ENCODE measurements at places on chromosomes 16 and 17. TPM values are rescaled to one million over a fixed set of nuclear protein-coding genes. Genes with fewer than 3 reads are reported as not detected.

ACSM2A gene
- total RNA-seq = not detected

ELOB gene
- 333 TPM for total RNA-seq

- H3K27me3 ChIP-seq = peaks cover 3% of the 10 kb centered on the region
- H3K4me1 ChIP-seq = no peaks in the 10 kb centered on the region
- H3K27ac ChIP-seq = no peak overlapping the region
Measured at GRCh38 chr16:86598607-86599565, 20.5 kb downstream of the FOXL1 start.

DNA sequence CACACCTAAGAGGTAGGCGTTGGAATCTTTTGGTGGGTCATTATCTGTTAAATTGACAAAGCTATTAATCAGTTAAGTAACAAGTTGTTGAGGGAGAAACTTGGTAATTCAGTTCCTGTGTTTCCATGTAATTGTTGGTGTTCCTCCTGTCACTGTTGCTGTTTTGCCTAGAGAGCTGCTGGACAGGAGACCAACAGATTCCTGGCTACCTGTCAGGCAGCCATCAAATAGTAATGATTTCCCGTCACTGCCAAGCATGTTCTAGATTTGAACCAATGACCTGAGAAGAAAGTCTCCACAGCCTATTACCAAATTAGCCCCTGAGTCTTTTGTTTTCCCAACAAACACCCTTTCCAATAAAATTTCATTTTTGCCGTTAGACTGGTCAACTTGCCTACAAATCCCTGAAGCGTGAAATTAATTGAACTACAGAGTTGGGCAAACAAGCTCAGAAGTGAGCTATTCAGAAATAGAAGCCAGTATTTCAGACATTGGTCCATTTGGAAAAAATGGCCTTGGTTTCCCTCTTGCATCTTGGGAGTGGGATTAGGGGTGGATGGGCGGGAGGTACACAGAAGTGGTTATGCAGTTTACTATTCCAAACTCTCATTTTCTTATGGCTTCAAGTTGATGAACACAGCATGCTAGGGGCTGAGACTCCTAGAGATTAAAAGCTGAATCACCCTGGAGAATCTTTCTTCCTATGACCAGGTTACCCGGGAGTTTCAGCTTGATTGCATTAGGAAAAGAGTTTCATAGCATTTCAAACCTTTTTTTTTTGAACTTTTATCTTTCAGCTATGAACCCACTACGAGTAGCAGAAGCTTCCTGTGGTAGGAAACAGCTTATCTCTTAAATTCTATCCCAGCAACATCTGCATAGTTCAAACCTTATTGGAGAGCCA is 262.8 kb upstream of the MAF start:
- H3K27ac ChIP-seq = no peak overlapping the region
- DNase-seq = no peak
- H3K4me3 ChIP-seq = no peak overlapping the region

DNA sequence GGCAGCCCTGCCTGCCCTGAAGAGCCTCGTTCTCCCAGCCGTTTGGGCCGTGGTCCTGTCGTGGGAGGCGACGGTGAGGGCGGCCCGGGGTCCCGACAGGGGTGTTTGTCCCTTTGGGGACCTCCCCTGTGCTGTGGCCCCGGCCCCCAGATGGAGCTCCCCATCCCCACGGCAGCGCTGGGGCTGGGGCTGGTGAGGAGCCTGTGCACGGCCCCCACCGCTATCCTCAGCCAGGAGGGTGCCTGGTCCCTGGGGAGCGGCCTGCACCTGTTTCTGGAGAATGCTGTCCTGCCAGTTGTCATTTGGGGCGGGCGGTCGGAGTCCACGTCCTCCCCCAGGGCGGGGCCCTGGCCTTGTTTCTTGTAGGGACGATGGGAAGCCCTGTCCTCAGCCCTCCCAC is 6.6 kb downstream of the CAPN15 start:
- peak overlapping the region; percentile 23 for H3K4me3 ChIP-seq
- H3K4me1 ChIP-seq = peaks cover 17% of the 10 kb centered on the region
- peak overlapping the region; percentile 86 for H3K27ac ChIP-seq

GRCh38 chr16:81780350-81780749 is 1.3 kb downstream of the PLCG2 start:
- no peak for DNase-seq
- H3K27ac ChIP-seq = no peak overlapping the region
- no peaks in the 10 kb centered on the region for H3K4me1 ChIP-seq
- H3K36me3 ChIP-seq = no peaks in the 10 kb centered on the region
- peak overlapping the region; percentile 60 for H3K4me3 ChIP-seq

GRCh38 chr17:9658593-9659211 is 13.4 kb downstream of the USP43 start:
- no peaks in the 10 kb centered on the region for H3K36me3 ChIP-seq
- H3K27me3 ChIP-seq = no peaks in the 10 kb centered on the region
- no peaks in the 10 kb centered on the region for H3K4me1 ChIP-seq
- H3K27ac ChIP-seq = peak overlapping the region; percentile 29
- DNase-seq = peak; percentile 64

GRCh38 chr17:46853896-46854444 is 2.6 kb downstream of the WNT9B start:
- no peak for DNase-seq
- peaks cover 4% of the 10 kb centered on the region for H3K4me1 ChIP-seq
- no peak overlapping the region for H3K27ac ChIP-seq
- peaks cover 33% of the 10 kb centered on the region for H3K27me3 ChIP-seq
- no peaks in the 10 kb centered on the region for H3K36me3 ChIP-seq
- H3K4me3 ChIP-seq = no peak overlapping the region

DNA sequence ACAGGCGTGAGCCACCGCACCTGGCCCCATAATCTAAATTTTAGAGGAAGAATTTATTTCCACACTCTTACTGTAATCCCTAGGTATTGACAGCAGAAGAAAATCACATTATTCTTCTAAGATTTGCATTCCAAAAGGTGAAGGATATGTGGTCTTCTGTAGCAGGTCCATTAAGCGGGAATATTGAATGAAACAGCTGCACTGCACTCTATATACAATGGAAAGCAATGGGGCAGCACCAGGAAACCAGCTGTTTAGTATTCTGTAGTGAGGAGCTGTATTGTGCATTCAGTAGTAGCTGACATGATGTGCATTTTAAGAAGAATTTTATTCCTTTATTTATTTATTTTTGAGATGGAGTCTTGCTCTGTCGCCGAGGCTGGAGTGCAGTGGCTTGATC is 49.6 kb downstream of the PSMD12 start:
- no peaks in the 10 kb centered on the region for H3K27me3 ChIP-seq
- no peaks in the 10 kb centered on the region for H3K4me1 ChIP-seq
- H3K36me3 ChIP-seq = no peaks in the 10 kb centered on the region
- H3K4me3 ChIP-seq = no peak overlapping the region

DNA sequence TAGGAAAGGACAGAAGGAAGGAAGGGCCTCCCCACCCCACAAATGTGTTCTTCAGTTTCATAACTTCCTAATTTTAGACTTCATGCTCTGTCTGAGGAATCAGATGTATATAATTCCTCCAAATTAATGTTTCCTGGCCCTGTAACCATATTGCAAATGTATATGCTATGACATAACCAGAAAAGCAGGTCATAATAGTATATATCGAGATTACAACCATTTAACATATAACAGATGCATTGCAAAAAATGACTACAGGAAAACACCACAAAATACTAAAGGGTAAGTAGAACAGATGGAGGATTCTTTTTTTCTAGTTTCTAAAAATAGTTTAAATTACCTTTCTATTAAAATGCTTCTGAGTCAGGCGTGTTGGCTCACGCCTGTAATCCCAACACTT is 3.1 kb upstream of the EXOC7 start:
- no peaks in the 10 kb centered on the region for H3K27me3 ChIP-seq
- no peaks in the 10 kb centered on the region for H3K36me3 ChIP-seq

DNA sequence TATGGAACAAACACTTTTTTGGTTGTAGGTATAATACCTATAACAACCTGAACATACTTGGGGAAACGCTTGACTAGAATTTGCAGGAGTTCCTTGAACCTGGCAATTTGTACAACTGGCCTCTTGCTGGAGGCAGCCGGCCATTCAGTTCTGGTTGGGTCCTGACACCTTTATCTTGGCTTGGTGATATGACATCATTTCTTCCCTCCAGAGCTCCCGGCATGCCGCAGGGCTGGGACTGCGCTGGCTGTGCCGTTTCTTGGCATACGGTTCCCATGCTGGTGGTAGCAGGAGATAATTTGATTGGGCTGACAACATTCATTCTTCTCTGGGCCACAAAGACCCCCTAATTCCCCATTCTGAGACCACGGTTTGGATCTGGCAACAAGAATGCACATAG is 87.5 kb downstream of the ASIC2 start:
- DNase-seq = no peak
- H3K27me3 ChIP-seq = no peaks in the 10 kb centered on the region
- no peaks in the 10 kb centered on the region for H3K4me1 ChIP-seq
- no peaks in the 10 kb centered on the region for H3K36me3 ChIP-seq
- H3K4me3 ChIP-seq = no peak overlapping the region
- H3K27ac ChIP-seq = no peak overlapping the region

- no peaks in the 10 kb centered on the region for H3K4me1 ChIP-seq
- H3K27me3 ChIP-seq = no peaks in the 10 kb centered on the region
- DNase-seq = no peak
- no peak overlapping the region for H3K4me3 ChIP-seq
- no peak overlapping the region for H3K27ac ChIP-seq
- no peaks in the 10 kb centered on the region for H3K36me3 ChIP-seq
Measured at GRCh38 chr16:87150681-87151280, 166.4 kb downstream of the C16orf95 start.

GRCh38 chr17:1299552-1300370 is 20.3 kb downstream of the TRARG1 start:
- DNase-seq = no peak
- H3K36me3 ChIP-seq = no peaks in the 10 kb centered on the region
- H3K27ac ChIP-seq = no peak overlapping the region
- H3K4me3 ChIP-seq = no peak overlapping the region

DNA sequence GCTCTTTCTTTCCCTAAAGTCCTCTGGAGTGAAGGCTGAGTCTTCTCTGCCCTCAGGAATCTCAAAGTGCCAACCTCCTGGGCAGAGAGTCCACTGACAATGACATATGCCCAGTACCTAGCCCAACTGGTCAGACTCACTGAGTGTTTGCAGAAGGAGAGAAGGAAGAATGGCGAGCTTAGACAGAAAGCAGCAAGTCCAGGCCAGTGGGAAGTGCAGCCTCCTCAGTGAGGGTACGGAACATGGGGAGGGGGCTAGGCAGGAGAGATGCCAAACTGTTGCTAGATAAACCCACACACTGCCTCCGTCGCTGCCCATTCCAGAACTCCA is 678 bp downstream of the EXOC7 start:
- H3K36me3 ChIP-seq = no peaks in the 10 kb centered on the region
- H3K4me1 ChIP-seq = peaks cover 8% of the 10 kb centered on the region
- no peak for DNase-seq
- peak overlapping the region; percentile 89 for H3K4me3 ChIP-seq
- H3K27ac ChIP-seq = no peak overlapping the region

- no peak overlapping the region for H3K4me3 ChIP-seq
- no peaks in the 10 kb centered on the region for H3K36me3 ChIP-seq
- no peak overlapping the region for H3K27ac ChIP-seq
- no peaks in the 10 kb centered on the region for H3K27me3 ChIP-seq
Measured at GRCh38 chr16:25027781-25028180, 12.6 kb upstream of the ARHGAP17 start.

DNA sequence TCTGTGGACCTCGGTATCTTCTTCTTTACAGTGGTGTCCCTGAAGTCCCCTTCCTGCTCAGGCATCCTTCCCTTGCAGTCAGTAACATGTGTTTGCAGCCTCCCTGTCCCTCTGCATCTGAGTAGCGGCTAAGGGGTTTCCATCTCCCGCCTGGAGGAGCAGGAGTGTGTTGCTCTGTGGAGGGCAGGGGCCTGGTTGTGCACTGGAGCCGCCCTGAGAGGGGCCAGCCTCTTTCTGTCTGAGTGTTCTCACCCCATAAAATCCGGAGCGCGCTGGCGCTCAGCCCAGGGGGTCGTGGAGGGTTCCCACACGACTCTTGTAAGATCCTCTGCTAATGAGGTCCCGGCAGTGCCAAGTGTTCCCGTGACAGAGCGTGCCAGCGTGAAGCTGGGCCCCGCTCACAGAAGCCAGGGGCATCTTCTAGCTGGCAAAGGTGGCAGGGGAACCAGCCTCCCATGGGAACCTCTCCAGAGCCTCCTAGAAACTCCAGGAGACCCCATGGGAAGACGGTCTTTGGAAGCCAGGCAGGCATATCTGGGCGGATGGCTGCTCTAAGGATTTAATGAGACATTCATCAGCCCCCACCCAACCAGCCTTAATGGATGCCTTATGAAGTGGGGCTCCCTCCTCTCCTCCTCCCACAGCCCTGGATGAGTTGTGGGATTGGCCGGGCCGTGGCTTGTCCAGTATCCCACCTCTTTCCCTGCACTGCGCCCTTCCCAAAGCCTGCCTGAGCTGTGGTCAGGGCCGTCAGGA is 91.4 kb upstream of the GSE1 start:
- no peak for DNase-seq
- H3K36me3 ChIP-seq = no peaks in the 10 kb centered on the region
- H3K27ac ChIP-seq = peak overlapping the region; percentile 13
- H3K27me3 ChIP-seq = no peaks in the 10 kb centered on the region
- H3K4me1 ChIP-seq = peaks cover 8% of the 10 kb centered on the region

- peak; percentile 22 for DNase-seq
- no peak overlapping the region for H3K27ac ChIP-seq
- H3K27me3 ChIP-seq = no peaks in the 10 kb centered on the region
- no peaks in the 10 kb centered on the region for H3K36me3 ChIP-seq
Measured at GRCh38 chr16:17571499-17572093, 100.8 kb upstream of the XYLT1 start.
